ENCODE measurements at places on chromosomes 7 and 10. TPM values are rescaled to one million over a fixed set of nuclear protein-coding genes. Genes with fewer than 3 reads are reported as not detected.

Gene MDFIC
- total RNA-seq: 36.6 TPM

Gene ADARB2
- total RNA-seq: not detected

Gene TMEM184A
- total RNA-seq: not detected

Gene SEMA3A
- 2.4 TPM for total RNA-seq

Gene CPA1
- total RNA-seq: not detected

Gene SNX10
- 6.2 TPM for total RNA-seq

Gene NOS3
- 20.9 TPM for total RNA-seq

Gene MYO3A
- not detected for total RNA-seq

Data from bladder microvascular endothelial cell (primary cell).